Left lobe of liver (tissue), 2 donors: ENCODE measurements at places on chromosomes 5 and 9.

DNA sequence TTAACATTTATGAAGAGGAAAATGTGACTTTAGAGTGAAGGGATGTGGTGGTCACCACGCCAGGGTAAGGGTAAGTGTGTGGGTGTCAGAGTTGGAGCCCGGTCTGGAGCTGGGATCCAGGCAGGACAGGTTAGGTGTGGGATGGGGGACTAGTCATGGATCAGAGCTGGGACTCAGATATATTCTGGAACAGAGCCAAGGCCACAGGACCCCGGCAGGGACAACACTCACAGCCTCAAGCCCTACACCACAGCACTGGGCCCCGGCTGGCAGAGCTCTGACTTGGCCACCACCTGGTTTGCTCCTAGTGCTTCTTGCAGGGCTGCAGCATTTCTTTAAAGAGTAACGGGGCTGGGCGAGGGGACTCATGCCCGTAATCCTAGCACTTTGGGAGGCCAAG, 47.4 kb downstream of the C5orf15 start:
- DNase-seq, result no peak

- DNase-seq, result no peak
Measured at GRCh38 chr5:38576442-38576841, 20.0 kb upstream of the LIFR start.

DNA sequence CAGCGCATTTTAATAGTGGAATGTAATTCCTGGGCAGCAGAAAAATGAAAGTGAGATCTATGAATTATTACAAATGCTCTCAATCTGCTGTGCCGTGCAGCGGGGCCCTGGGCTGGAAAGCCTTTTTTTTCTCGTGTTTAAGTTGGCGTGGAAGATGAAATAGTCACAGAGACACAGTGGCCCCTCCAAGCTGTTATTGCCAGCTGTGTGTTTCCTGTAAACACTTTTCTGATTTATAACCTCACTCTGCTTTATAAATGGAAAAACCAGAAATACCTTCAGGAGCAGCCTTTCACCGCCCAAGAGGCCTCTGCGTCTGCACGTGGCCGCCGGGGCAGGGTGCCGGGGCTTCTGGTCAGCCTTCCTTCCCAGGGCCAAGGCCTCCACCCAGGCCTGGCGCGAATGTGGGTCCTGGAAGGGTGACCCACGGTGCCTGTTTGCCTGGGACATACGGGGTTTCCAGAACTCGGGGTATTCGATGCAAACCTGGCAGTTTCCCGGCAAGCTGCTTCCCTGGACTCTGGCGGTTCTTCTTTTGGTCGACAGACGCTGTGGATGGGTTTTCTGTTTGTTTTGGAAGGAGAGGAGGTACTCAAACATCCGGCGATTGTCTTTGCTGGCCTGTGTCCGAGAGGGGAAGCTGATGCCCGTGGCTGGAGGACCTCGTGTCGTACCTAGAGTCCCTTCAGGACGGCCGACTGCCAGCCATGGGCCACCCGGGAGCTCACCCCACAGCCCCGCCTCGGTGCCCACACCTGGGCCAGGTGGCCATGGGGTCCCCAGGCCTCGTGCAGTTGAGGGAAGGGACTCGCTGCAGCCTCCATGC, 256.7 kb downstream of the PARP8 start:
- no peak for DNase-seq

DNA sequence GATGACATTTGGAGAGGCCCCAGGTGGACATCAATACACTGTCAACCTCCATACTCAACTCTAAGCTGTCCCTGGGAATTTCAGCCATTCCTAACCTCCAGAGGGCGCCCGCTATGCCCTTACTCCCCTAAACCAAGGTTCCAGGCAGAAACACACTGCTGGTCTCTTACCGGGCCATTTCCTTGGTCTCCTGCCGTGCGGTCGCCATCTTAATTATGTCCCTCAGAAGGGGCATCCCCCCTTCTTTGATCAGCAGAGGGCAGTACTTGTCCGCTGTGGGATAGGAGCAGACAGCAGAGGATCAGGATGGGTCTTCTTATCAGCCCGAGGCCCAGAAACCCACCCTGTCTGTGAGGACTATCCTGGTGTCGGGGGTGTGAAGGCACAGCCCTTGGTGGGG, 9.3 kb upstream of the ZDHHC12 start:
- DNase-seq, result peak; percentile 69

DNA sequence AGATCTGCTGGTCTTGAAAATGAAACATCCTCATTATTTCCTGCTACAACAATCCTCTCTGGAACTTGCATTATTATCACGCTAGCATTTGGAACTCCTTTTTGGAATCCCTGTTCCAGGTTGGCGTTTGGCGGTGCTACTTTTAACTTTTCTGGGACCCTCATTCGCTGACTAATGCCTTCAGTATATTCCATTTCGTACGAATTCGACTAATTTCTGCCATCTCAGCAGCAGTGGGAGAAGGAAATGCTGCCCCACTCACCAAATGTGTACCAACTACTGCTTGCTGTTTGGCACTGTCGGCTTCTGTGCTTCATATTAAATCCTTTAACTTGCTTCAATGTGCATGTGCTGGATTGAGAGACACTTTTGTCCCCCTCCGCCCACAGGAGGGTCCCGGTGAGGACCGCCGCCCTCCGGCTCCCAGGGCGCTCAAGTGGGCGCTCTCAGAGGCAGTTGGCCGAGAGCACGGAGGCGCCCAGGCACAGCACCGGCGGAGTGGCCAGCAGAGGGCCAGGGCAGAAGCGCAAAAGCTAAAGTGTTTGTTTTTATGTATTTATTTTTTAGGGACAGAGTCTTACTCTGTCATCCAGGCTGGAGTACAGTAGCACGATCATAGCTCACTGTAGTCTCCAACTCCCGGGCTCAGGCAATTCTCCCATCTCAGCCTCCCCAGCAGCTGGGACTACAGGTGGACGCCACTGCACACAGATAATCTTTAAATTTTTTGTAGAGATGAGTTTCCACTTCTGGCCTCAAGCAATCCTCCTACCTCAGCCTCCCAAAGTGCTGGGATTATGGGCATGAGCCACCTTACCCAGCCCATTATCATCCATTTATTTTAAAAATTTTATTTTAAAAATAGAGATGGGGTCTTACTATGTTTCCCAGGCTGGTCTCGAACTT, 11.9 kb downstream of the PDE6A start:
- DNase-seq, result no peak

DNA sequence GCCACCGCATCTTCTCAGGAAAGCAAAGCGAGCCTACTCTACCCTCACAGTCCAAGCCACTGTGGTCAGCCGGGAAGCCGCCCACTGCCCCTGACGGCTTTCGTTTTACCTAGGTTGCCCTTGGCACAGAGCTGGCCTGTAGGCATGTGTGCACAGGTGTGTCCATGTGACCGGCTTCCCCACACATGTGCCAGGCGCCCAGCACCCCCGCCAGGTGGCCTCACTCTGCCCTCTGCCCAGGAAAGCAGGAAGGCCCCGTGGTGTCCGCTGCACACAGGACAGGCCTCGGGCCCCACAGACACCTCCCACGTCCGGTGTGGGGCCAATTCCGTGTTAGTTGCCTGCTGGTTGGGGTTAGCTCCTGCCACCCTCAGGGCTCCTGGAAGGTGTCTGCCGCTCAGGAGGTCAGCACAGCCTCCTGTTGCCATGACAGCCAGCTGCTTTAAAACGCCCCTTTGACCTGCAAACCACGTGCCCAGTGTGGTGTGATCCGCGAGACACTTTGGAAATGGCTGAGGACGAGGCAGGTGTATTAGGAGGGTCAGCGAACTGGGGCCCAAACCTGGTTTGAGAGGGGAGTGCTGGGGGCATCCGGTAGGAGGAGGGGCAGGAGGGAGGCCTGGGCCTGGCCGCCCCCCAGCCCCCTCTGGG, 28.7 kb downstream of the TPPP start:
- DNase-seq, result peak; percentile 85

DNA sequence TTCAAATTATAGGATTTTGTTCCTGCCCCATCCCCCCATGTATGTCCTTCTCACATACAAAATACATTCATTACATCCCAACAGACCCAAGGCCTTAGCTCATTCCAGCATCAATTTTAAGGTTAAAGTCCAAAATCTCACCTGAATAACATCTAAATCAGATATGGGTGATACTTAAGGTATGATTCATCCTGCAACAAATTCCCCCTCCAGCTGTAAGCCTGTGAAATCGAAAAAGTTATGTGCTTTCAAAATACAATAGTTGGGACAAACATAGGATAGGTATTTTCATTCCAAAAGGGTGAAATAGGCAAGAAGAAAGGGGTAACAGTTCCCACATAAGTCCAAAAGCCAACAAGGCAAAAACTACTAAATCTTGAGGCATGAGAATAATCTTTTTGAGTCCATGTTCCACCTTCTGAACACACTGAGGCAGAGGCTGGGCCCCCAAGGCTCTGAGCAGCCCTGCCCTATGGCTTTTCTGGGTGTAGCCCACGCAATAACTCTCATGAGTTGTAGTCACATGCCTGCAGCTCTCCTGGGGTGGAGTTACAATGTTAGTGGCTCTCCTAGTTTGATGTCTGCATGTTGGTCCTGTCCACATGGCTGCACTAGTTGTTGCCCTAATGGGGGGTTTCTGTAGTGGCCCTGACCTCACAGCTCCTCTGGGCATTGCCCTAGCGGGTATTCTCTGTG, 243.9 kb upstream of the SMARCA2 start:
- no peak for DNase-seq
